ENCODE measurements at places on chromosomes 2 and 18.

- DNase-seq, result no peak
These were observed 7.6 kb upstream of the LPIN1 start for GRCh38 chr2:11738589-11739436.

GRCh38 chr2:230582851-230583283 is 129.8 kb upstream of the CAB39 start:
- DNase-seq, result peak; percentile 43

GRCh38 chr18:53191634-53192033 is 851.6 kb downstream of the DCC start:
- DNase-seq, result no peak

GRCh38 chr2:11753886-11754699 is 7.7 kb downstream of the LPIN1 start:
- no peak for DNase-seq

GRCh38 chr2:162050513-162050961 is 23.5 kb downstream of the DPP4 start:
- no peak for DNase-seq

DNA sequence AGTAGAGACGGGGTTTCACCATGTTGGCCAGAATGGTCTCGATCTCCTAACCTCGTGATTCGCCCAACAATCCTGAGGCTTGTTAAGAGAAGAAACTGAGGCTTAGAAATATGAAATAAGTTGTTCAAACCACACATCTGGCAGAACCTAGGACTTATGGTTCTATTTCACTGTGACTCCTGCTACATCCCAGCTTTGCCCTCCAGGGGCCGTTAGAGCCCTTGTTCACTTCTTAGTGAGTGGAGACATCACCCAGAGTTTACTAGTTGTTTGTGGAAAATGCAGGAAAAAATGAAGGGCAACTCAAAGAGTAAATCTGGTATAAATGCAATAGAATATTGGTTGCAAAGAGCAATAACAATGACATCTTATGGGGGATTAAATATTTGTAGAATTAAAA is 43.9 kb downstream of the MARCHF4 start:
- no peak for DNase-seq

GRCh38 chr2:201808027-201808426 is 1.7 kb downstream of the CDK15 start:
- DNase-seq, result no peak

GRCh38 chr18:77173275-77174030 is 40.9 kb upstream of the MBP start:
- DNase-seq, result no peak

DNA sequence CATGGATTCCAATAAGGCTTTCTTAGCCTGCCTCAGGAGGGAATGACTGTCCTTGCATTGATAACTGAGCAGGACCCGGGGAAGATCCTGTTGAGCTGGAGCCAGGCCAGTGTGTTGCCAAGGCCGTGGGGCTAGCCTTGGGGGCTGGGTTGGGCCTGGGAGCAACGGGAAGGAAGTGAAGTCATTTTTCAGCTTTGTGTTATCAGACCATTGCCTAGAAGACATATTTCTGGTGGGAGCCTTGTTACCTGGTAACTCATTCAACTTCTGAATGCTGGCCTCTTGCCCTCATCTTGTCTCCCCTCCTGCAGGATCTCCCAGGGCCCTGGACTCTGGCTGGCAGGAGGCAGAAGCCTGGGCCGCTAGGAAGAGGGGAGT is 92.7 kb upstream of the MGAT5 start:
- DNase-seq, result no peak

GRCh38 chr2:170770606-170771420 is 635 bp downstream of the ERICH2 start:
- DNase-seq, result peak; percentile 84

- no peak for DNase-seq
These were observed 54.2 kb upstream of the CDCA7 start for GRCh38 chr2:173300458-173300857.

- no peak for DNase-seq
These were observed 306.7 kb upstream of the ACVR2A start for GRCh38 chr2:147538088-147538487.

GRCh38 chr2:232587512-232587911 is 37.0 kb downstream of the EIF4E2 start:
- no peak for DNase-seq

DNA sequence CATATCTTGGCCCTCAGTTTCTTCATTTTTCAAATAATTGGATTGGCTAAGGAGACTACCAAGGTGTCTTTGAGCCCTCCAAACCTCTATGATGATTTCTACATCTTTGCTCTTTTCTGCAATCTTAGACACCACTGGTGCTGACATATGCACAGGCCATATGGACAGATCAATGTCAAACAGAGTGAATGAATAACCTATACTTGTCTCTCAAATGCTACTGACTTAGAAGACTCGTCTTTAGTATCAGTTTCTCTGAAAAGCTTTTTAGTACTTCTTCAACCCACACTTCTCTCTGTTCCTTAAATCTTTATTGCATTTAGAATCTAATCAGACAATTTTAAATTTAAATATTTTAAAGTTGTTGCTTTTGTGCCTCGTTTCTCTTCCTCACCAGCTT is 258.2 kb downstream of the LTBP1 start:
- DNase-seq, result peak; percentile 17

DNA sequence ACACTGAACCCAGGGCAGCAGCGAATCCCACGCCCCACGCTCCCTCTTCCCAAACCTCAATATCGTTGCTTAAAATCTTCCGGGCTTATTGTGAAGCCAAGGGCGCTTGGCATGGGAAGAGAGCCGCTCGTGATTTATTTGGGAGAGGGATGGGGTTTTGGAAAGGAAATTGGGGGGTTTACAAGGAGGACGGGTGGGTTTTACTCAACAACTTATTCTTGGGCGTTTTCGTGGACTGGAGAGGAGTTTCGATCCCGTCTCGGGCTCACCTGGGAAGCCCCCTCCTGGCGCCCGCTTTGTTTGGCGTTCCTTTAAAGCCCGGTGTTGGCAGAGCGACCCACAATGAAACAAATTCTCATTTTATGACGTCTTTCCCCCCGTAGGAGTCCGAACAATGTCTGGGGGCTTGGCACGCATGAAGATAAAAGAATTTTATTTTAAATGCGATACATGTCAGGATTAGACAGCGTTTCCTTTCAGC is 135.3 kb downstream of the INSIG2 start:
- DNase-seq, result no peak

DNA sequence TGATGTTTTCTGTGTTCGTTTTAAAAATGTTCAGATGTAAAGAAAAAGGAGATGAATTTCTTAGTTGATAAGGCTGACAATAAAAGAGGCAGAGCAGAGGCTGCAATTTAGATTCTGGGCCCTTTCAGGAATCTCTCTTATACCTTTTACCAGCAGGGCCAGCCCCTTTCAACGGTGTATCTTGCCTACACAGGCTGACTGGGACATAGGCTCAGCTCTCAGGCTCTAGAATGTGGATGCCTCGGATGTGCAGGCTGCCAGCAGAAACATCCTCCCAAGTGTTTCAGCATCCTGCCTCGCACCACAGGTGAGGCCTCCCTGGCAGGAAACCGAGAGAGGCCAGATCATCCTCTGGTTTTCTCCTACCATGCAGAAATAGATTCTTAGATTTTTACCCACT is 3.4 kb downstream of the C2orf80 start:
- no peak for DNase-seq

DNA sequence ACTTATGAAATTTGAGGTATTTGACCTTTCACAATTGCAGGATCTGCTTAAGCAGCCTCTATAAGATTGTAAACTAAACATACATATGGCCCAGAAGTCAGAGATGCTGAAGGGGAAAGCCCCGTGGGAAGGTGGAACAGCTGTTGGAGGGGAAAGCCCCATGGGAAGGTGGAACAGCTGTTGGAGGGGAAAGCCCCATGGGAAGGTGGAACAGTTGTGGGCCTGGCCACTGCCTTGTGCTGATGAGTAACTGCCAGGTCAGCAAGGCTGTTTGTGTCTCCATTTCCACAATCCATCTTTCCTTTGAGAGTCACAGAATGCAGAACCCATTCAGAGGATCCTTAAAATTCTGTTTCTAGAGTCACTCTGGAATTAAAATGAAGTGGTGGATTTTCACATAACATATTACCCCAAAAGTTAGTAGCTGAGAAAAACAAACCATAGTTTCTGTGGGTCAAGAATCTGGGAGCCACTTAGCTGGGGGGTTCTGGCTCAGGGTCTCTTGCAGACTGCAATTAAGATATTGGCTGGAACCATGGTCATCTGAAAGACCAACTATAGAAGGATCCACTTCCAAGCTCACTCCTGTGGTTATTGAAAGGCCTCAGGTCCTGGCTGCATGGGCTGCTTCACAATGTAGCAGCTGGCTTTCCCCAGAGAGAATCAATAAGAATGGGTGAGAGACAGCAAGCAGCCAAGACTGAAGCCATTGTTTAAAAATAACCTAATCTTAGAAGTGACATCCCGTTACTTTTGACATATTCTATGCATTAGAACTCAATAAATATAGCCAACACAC is 86.6 kb upstream of the CAVIN2 start:
- DNase-seq, result no peak

GRCh38 chr2:240162939-240163714 is 22.7 kb upstream of the OTOS start:
- DNase-seq, result no peak

GRCh38 chr18:58359218-58359617 is 269.7 kb downstream of the ALPK2 start:
- DNase-seq, result no peak

- DNase-seq, result no peak
These were observed 85.6 kb downstream of the IKZF2 start for GRCh38 chr2:213065583-213066442.

- no peak for DNase-seq
These were observed 81.4 kb downstream of the SNTG2 start for GRCh38 chr2:1032030-1032429.

- DNase-seq, result no peak
These were observed 34.5 kb downstream of the EMILIN2 start for GRCh38 chr18:2881088-2881839.

- DNase-seq, result no peak
These were observed 77.0 kb upstream of the TMEM200C start for GRCh38 chr18:5972298-5972697.

- no peak for DNase-seq
These were observed 60.2 kb downstream of the RALBP1 start for GRCh38 chr18:9535430-9535991.

GRCh38 chr2:501130-501529 is 176.1 kb downstream of the TMEM18 start:
- DNase-seq, result no peak

DNA sequence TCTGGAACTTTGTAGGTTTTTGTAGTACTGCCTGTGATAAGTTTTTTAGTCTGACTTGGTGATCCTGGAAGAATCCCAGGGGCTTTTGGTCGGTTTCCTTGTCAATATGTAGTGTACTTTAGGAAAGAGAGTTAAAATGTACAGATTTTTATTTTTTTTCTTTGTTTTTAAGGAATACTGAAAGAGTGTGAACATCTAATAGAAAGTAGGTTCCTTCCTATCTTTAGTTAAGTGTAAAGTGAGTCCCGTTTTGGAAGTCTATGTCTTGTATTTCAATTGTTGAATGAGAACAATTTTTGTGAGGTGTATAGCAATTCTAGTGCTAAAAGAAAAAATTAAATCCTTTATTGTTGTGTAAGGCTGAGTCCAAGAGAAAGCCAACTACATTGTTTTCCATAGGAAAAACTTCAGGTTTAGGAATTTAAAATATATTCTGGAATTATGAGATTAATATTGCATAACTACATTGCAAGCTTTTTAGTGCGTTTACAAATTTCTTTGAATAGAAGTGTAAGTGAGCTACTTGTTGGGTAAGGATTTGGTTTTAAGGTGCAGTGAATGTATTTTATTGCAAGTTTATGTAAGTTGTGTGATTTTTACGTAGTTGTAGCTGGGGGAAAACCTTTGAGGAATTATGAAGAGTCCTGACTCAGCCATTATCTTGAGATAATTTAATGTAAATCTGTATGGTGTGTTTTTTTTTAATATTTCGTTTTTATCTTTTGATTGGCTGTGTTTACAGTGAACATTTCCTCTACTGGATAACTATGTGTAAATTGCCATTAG is 1.7 kb downstream of the VAPA start:
- DNase-seq, result no peak

- no peak for DNase-seq
These were observed 404.3 kb downstream of the PID1 start for GRCh38 chr2:228866781-228867180.

GRCh38 chr2:213229814-213230213 is 54.5 kb upstream of the SPAG16 start:
- DNase-seq, result no peak

GRCh38 chr2:151672277-151672676 is 62.0 kb downstream of the NEB start:
- no peak for DNase-seq

- no peak for DNase-seq
These were observed 513.9 kb upstream of the MEX3C start for GRCh38 chr18:51711298-51711889.

DNA sequence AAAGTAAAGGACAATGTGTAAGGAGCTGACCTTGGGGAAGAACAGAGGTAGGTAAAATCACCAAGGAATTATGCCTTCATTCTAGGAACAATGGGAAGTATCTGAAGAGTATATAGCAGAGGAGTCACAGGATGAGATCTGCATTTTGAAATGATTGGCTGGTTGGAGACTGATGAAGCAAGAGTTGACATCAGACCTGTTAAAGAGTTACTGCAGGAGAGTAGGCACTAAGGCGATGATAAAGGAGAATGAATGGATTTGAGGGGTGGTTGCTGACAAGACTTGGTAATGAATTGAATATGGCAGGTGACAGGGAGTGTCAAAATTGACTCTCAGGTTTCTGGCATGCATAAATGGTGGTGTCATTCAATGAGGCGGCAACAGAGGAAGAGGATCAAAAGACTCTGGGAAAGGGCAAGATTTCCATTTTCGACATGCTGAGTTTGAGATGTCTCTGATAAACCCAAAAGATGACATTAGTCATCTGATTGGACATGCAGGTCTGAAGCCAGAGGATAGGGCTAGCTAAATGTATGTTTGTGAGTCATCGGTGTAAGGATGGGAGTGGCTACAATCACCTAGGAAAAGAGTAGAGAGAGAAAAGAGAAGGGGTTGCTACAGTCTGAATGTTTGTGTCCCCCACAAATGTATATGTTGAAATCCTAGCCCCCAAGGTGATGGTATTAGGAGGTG is 236.5 kb downstream of the DYM start:
- DNase-seq, result no peak

- DNase-seq, result no peak
These were observed 149.2 kb downstream of the CDH2 start for GRCh38 chr18:28027755-28028154.

GRCh38 chr2:105114551-105114950 is 76.7 kb downstream of the MRPS9 start:
- peak; percentile 44 for DNase-seq

- no peak for DNase-seq
These were observed 58.3 kb downstream of the EFEMP1 start for GRCh38 chr2:55865096-55865835.

GRCh38 chr18:24068945-24069693 is 54.6 kb downstream of the TTC39C start:
- no peak for DNase-seq

GRCh38 chr2:57698392-57698791 is 348.2 kb upstream of the VRK2 start:
- DNase-seq, result no peak

- DNase-seq, result no peak
These were observed 664 bp downstream of the CCT4 start for GRCh38 chr2:61887717-61888266.
